ENCODE measurements at places on chromosomes 5 and 9. TPM values are rescaled to one million over a fixed set of nuclear protein-coding genes. Genes with fewer than 3 reads are reported as not detected.

The PTBP3 gene
- 32.3 TPM for total RNA-seq

DNA sequence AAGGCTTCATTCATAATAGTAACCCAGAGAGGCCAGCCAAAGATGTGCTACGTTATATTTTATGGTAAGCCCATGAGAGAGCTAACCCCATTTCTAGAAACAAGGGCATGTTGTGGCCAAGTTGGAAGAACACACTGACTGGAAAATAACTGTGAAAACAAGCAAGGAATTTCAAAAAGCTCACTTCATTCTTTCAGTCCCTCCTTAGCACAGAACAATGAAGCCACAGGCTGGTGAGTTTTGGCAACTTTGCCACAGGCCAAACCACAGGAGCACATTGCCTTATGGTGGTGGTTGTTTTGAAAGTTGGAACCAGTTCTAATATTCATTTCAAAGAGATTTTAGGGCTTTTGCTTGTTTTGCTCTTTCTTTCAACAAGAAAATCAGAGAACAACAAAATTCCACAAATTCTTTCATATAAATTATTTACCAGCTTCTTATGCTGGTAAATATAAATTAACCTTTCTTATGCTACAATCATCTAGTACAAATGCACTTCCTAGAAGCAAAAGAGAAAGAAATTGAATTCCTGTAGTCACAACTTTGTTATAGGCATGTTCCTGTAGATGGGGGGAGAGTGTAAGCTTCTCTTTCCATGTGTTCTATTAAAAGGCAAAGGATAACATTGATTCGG lies 225.4 kb upstream of the RFX3 start:
- peak; percentile 18 for DNase-seq

- no peak for DNase-seq
These were observed 21.8 kb downstream of the MTMR12 start for GRCh38 chr5:32290922-32291321.

DNA sequence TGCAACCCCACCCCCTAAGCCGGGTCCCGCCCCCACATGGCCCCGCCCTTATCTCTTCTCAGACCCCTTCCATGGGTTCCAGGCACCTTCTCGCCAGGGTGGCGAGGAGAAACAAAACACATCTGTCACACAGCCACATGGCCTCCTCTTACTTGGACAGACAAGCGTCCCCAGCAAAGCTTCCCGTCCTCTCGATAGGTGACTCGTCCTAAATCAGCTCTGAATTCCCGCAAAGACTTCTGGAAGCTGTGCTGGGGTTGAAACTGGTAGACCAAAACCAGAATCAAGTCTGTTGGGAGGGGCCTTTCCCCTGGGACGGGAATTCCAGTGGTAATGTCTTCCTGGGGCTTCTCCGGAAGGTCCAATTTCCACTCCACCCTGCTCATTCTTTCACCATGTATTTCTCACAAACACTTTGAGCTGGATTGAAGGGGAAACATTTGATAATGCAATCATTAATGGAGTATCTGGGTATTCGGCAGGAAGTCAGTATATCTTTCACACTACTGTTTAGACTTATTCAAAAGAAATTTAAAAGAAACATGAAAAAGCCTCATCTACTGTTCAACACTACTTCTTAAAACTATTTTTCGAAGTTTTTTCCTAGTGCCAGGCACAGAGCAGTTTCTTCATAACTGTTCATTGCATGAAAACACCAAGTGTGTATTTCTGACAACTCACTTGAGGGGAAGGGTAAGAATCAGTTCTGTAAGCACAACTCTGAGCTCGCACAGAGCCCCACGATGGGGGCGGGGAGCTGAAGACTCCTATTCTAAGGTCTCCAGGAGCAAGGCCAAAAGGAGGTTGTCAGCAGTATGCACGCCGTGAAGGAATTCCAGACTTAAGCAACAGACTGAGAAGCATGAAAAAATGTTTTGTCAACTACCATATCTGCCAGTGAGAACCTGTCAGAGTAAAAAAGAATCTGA lies 644 bp upstream of the CTNNAL1 start:
- DNase-seq: no peak

The ASS1 gene
- 3.4 TPM for total RNA-seq

Measured in lung microvascular endothelial cell (primary cell).